ENCODE measurements at places on chromosomes 11 and 22.
A peak's percentile ranks its signal among the peaks of the same experiment; 100 is the strongest.

DNA sequence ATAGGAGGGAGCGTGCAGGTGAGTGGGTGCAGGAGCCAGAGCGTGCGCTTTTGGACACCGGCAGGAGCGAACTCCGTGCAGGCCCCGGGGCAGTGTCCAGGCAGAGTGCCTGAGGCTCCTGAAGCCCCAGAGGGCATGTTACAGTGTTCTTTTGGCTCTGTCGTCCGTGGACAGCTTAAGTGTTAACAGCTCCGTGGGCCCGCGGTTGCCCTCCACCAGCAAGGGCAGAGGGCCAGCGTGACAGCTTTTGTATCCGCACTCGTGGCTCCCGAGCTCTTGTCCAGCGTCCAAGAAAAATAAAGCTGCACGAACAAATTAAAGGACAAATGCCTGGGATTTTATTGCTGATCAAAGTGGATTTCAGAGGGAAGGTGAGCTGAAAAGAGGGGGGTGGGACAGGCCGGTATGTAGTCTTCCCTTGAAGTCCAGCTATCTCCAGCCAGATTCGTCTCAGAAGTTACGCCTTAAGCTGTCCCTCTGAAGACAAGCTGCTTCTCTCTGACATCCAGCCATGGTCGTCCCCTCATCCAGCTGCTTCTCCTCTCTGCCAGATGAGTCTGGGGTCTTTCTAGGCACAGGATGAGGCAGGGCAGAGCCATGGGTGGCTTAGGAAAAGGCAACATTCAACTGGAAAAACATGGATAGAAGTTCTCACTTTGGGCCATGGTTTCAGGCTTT, 968 bp upstream of the TMEM109 start:
- DNase-seq, result no peak

GRCh38 chr11:33437529-33437928, 180.3 kb downstream of the HIPK3 start:
- no peak for DNase-seq

- DNase-seq, result no peak
Observed at GRCh38 chr11:114499756-114500155, 59.9 kb downstream of the NXPE1 start.

GRCh38 chr11:128334311-128335044, 252.9 kb downstream of the ETS1 start:
- no peak for DNase-seq

- DNase-seq, result no peak
Observed at GRCh38 chr11:30546334-30546733, 39.8 kb downstream of the MPPED2 start.

GRCh38 chr11:15602785-15603567, 488.3 kb downstream of the INSC start:
- DNase-seq, result no peak

GRCh38 chr11:71562120-71562519, 3.2 kb upstream of the KRTAP5-10 start:
- DNase-seq, result no peak

GRCh38 chr22:20421507-20421874, 16.1 kb downstream of the SCARF2 start:
- no peak for DNase-seq

GRCh38 chr11:116533186-116533825, 239.5 kb downstream of the BUD13 start:
- no peak for DNase-seq

- DNase-seq, result peak; percentile 8
Observed at GRCh38 chr11:71580057-71581003, 2.3 kb downstream of the KRTAP5-11 start.

GRCh38 chr11:131470216-131470925, 100.0 kb downstream of the NTM start:
- no peak for DNase-seq

DNA sequence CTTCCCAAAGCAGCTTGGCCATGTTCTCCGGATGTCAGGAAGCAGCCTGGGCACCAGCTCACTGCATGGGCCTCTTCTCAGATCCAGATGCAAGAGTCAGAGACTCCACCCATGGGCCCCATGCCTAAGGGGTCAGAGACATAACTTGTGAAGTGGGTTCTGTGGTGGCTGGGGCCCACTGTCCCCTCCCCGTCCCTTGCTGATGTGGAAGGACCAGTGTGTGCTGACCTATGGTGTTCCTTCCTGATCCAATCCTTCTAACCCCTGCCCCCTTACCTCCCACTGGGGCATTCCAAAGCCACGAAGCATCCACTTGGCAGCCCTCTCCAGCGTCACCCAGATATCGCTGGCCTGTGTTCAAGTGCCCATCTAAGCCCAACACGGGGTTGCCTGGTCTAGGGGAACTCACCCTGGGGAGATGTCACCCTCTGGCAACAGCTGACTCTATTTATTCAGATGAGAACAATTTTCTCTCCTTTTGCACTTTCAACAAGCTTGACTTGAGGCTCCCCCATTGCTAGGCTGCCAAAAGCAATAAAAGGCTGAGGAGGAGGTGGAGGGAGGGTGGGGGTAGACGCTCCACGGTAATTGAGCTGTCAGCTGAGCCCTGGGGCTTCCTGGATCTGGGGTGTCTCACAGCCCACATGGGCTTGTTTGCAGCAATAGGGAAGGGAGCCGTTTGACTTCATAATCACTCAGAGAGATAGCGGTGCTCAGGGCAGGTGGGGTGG, 158.5 kb downstream of the ADAMTS15 start:
- peak; percentile 19 for DNase-seq

- DNase-seq, result peak; percentile 70
Observed at GRCh38 chr11:34243600-34244464, 114.0 kb downstream of the ABTB2 start.

DNA sequence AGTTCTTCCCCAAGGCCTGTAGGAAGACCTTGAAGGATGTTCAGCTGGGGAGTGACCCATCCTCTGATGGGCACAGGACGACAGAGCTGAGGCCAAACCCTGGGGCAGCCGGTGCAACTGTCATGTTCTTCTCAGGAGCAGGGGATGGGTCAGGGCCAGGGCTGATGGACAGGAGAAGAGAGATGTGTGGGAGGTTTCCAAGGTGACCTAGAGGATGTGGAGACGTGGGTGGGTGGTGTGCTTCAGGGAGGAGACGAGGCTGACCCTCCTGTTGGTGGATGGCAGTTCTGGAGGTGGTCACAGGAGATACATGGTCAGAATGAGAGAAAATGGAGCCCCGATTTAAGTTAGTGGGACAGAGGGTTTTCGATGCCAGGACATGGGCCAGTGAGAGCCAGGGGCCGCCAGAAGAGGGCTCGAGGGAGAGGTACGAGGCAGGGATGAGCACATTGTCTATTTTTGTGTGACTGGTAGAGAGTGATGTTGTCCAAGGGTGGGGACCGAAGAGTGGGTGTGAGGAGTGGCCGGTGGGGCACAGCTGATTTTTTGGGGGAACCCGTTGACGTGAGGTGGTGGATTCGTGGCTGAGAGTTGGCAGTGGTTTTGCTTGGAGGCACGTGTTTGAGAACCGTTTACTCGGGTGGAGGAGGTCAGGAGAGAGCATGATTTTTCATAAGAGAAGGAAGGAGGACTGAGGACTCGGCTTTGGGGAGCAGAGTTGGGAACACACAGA, 14.6 kb downstream of the TBC1D22A start:
- DNase-seq, result no peak

GRCh38 chr11:13222285-13222684, 55.3 kb upstream of the BMAL1 start:
- DNase-seq, result no peak

GRCh38 chr11:20037396-20038153, 122.7 kb downstream of the DBX1 start:
- no peak for DNase-seq

Measured in amniotic stem cell (primary cell).